ENCODE measurements at places on chromosomes 7 and 10.

GRCh38 chr7:24737281-24737680, 20.0 kb downstream of the GSDME start:
- DNase-seq, result no peak

DNA sequence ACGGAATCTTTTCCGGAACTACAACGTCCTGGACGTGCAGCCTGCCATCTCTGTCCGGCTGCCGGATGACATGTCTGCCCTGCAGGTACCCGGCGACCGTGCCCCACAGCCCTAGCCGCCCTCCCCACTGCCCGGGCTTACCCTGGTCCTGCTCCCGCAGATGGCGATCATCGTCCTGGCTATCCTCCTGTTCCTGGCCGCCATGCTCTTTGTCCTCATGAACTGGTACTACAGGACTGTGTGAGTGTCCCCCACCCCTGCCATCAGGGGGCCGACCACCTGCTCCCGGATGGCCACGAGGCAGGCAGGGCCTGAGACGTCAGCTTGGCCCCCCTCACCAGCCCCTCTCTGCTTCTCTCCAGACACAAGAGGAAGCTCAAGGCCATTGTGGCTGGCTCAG, 38.0 kb upstream of the VSIR start:
- no peak for DNase-seq

DNA sequence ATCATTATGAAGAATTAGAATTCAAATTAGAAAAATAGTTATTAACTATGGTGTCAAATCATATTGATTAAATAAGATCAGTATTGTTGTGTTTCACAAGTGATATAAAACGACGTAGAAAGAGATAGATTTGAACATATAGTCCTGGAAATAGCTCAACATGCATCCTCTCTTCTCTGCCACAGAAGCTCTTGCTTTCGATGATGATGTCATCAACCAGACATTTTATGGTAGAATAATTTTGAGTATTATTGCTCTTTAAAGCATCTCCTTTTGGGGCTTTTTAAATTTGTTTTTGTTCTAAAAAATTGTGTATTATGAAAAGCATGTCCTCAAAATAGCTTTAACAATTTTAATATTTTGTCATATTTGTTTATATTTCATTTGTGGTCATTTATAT, 95.0 kb downstream of the DGKB start:
- no peak for DNase-seq

DNA sequence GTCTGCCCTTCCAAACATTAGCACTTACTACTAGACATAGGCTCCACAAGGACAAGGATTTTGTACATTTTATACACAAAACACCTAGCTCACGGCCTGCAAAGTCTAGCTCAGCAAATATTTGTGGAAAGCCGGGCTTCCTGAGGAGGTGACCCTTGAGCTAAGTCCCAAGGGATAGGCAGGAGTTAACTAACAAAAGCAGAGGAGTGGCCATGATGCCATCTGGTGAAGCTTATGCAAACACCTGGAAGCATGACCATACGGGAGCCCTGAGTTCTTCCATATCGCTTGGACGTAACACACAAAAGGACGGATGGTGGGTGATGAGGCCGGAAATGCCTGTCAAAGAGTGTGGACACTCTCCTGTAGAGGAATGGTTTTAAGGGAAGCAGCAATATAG, 25.9 kb upstream of the YAE1 start:
- DNase-seq, result no peak

- no peak for DNase-seq
These were observed 191.7 kb downstream of the LRRN3 start for GRCh38 chr7:111282626-111283025.

GRCh38 chr7:74106846-74107245, 23.2 kb downstream of the LIMK1 start:
- no peak for DNase-seq

DNA sequence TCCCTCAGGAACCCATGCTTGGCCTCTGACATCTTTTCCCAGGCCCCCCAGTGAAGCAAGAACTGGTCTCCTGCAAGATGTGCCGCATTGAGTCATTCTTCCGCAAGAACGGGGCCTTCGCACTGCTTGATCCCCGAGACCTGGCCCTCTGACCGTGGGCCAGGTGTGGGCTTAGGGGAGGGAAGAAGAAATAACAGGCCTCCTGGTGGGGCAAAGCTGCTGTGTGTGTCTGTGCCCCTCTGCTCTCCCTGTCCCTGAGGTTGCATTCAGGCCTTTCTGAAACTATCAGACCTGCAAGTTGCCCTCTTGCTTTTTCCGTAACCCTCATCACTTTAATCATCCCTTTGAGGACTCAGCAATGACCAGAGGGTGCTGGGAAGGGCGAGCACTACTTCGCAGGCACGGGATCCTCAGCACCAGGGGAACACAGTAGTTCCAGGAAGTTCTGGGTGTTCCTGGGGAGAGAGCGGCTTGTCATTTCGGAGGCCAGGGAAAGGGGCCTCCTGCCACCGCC, 6.0 kb downstream of the ATP6V1F start:
- no peak for DNase-seq

DNA sequence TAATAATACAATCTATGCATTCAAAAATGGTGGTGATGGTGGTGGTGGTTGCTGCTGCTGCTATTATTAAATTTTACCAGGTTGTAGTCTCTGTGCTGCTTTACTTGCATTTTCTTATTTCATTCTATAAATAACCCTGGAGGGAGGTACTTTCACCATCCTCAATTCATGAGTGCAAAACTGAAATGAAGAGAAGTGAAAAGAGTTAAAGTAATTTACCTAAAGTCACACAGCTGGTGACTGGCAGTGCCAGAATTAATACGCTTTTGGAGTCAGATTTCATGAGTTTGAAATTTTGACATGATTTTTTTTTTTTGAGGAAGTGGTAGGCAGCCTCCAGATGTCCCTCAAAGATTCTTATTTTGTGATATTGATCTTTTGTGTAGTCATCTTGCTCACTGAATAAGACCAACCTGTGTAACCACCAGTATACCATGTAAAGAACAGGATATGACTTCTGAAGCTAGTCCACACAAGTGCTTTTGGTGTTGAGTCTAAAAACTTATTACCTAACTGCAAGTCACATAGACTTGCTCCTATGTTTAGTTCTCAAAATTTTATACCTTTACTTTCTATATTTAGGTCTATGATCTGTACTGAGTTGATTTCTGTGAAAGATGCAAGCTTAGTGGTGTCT, 218.8 kb downstream of the ZWINT start:
- no peak for DNase-seq

- DNase-seq, result no peak
These were observed 377.1 kb upstream of the ANKRD30A start for GRCh38 chr10:36748128-36748871.

DNA sequence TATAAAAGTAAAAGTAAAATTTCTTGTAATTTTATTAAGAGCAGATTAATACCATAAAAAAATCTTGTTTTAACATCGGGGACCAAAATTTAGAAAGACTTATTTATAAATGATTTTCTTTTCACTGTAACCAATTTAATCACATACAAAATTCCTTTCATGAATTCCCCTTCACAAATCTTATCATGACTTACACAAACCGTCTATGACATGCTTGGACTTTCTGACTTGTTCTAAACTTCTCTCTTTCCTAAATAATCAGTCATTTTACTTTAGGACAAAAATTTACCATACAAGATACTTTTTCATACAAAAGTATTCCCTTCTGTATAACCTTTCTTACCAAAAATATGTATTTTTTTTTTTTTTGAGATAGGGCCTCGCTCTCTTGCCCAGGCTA, 9.3 kb downstream of the CROT start:
- no peak for DNase-seq

GRCh38 chr10:112448888-112449287, 1.9 kb downstream of the VTI1A start:
- DNase-seq, result no peak

GRCh38 chr7:66429498-66430163, 199.1 kb upstream of the KCTD7 start:
- DNase-seq, result no peak

DNA sequence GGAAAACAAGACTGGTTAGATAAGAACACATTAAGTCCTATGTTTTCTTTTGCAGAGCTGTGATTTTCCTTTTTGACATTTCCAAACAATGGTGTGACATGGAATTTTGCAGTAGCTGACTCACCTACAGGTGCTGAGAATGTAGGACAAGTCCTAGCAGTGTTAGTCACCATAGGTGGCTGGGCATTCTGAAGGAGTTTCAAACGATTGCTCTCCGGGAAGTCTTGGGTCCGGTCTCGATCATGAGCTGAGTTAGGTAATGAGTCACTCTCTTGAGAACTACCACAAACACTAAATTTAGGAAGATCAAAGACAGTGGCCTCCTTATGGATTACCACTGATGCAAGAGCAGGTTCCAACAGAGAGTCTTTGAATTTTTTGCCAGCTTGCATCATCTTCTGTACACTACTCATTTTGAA, 3.6 kb downstream of the FIGNL1 start:
- DNase-seq, result no peak

DNA sequence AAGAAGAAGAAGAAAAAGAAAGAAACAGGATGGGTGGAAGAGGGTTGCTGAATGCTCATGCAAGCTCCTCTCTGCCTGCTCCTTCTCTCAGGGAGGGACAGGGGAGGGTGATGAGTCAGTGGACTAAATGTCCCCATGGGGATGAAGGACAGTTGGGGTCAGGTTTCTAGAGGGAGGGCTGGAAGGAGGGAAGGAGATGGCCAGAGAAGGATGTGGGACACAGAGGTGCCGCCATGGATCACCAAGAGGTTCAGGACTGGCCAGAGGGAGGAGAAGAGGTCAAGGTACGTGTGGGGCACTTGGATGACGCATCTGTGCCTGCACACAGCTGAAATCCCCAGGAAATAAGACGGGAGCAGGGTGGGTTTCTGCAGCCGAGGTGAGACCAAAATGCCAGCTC, 88.9 kb upstream of the GTF2I start:
- no peak for DNase-seq

GRCh38 chr10:42482411-42482810, 156.0 kb downstream of the ZNF33B start:
- DNase-seq, result no peak

- no peak for DNase-seq
These were observed 88.8 kb upstream of the RET start for GRCh38 chr10:42988069-42988468.

- peak; percentile 95 for DNase-seq
These were observed 25.8 kb downstream of the ACTA2 start for GRCh38 chr10:88926566-88927415.

DNA sequence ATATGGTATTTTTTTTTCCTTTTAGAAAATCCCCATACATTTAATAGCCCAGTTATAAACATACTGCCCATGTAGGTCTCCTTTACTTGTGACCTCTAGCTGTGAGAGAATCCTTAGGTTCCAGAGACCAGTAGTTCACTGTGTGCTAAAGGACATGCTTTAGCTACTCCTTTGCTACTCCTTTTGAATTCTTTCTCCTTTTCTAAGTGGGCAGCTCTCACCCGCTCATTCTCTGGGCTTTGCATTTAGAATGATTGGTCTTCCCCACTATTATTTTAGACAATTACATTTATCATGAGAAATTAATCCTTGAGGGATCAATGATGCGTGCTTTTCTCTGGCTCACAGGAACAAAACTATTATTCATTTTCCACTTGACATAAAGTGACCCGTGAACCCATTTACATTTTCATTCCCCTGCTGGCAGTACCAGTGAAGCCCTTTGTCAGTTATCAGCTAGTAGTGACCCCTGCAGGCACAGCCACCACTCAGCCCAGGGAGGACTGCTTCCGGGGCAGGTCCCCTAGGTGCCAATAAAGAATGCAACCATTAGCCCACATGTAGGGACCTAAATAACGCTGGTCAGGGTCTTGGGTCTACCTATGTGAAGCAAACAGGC, 844.3 kb downstream of the CNTNAP2 start:
- no peak for DNase-seq

GRCh38 chr10:3499120-3499519, 285.9 kb downstream of the KLF6 start:
- no peak for DNase-seq

- DNase-seq, result no peak
These were observed 47.4 kb downstream of the LRRC4 start for GRCh38 chr7:127983804-127984332.

DNA sequence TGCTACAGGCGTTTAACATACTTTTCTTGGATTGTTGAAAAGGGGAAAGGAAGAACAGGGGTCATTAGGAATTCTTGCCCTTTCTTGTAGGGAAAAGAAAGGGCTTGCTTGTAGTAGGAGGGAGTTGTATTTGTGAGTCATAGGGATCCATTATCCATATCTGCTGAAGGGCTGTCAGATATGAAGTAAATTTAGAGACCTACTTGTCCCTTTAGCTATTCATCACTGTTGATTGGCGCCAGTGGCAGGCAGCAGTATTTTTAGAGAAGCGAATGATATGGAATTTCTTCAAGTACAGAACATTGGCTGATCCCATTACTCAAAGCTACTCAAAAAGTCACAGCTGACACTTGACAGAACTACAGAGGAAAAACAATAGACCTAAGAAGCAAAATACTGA, 97.7 kb downstream of the CELF2 start:
- DNase-seq, result no peak

DNA sequence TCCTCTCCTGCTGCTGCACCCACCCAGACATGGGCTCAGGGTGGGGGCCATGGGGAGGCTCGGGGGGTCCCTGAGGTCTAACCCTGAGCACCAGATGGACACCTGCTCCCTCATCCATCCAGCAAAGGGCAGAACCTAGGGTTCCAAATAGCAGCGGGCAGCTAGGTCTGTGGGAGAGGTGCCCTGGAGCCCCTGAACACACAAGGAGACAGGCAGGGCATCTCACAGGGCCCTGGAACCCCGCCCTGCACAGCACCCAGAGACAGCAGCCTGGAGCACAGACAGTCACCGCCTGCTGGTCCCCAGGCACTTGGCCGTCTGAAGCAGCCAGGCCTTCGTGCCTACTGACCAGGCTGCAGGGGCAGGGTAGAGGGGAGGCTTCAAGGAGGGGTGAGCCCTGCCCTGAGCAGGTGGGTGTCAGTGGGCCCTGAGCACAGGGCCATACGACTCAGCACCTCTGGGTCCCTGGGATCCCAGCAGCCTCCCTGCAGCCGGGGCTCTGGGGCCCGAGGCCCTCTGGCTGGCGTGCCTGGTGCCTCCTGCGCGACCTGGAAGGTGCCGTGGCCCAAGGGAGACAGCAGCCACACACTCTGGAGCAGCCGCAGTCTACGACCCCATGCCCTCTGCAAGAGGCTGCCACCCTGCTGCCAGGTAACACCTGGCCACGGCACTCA, 38.3 kb downstream of the GET4 start:
- no peak for DNase-seq

DNA sequence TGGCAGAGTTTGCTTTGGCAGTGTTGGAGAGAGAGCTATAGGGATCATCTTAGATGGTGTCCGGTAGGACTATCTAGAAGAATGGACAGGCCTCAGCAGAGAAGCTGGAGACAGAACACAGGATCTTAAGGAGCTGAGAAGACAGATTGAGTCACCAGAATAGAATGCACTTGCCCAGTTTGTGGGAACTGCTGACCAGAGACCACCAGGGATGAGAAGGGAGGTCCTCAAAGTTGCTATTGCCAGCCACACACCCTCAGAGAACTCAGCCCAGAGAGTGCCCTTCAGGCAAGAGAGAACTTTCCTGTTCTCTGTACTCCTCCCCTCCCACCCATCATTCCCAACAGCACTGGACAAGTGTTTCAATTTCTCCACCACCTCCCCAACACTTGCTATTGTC, 25.3 kb upstream of the GALNT11 start:
- no peak for DNase-seq
